CD4-positive, alpha-beta memory T cell (primary cell): ENCODE measurements at places on chromosomes 7 and 10.

- no peak for DNase-seq
These were observed 15.5 kb downstream of the AMPH start for GRCh38 chr7:38615665-38616064.

DNA sequence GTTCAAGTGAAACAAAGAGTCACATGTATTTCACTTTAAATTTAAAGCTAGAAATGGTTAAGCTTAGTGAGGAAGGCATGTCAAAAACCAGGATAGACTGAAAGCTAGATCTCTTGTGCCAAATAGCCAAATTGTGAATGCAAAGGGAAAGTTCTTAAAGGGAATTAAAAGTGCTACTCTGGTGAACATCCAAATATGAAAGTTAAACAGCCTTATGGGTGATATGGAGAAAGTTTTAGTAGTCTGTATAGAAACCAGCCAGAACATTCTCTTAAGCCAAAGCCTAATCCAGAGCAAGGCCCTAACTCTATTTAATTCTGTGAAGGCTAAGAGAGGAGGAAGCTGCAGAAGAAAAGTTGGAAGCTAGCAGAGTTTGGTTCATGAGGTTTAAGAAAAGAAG is 47.1 kb downstream of the MXI1 start:
- no peak for DNase-seq

DNA sequence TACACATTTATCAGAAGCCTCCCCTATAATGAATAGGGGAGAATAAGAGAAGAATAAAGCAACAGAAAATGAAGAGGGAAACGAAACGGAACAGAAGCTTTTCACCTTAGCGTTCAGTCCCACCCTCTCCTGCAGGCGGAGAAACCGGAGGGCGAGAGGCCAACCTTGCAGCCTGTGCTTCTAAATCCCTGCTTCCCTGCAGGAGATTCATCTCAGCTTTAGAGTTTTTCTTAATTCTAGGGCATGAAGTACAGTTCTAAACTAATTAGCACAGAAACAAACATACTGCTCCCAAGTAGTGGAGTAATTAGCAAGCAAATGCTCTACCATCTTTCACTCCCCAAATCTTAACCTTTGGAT is 107.2 kb downstream of the CUBN start:
- no peak for DNase-seq

- DNase-seq = no peak
These were observed 8.3 kb downstream of the C10orf62 start for GRCh38 chr10:97597778-97598177.

DNA sequence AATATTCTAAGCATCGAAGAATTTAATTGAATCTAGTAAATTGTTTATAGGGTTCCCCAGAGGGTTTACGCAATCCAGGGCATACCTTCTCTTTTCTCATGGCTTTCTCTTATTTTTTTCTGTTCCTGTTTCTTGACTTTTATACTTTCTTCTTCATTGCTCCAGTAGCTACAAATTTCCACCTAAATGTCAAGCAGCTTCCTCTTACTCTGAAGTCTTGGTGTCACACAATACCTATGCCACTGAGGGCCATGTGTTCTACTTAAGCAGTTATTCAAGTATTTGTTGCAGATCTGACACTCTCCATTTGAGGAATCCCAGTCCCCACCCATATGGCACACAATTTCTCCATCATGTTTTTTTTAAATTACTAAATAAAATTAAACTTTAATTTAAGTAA is 343.1 kb upstream of the MBL2 start:
- no peak for DNase-seq

DNA sequence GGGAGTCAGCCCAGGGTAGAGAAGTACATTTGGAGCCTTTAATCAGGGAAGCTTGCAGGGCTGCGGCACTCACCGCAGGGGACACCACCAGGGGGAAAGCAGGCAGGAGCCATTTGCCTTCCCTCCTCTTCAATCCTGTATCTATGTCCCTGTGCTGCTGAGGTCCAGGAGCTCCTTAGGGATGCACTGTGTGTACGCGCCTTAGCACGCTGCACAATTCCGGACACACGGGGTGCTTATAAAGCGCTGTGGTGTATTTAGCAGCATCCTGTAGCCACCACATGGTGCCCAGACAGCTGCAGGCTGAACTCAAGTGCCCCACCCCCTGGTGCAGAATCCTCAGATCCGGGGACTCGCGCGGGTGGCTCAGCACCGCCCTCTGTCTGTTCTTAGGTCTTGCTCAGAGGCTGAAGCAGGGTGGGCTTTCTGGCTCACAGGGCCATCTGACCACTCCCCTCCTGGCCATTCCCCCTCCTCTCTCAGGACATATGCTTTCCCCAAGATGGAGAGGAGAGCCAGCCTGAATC is 421.4 kb downstream of the SDK1 start:
- no peak for DNase-seq

GRCh38 chr7:20651960-20652544 is 36.6 kb downstream of the ABCB5 start:
- DNase-seq = no peak

DNA sequence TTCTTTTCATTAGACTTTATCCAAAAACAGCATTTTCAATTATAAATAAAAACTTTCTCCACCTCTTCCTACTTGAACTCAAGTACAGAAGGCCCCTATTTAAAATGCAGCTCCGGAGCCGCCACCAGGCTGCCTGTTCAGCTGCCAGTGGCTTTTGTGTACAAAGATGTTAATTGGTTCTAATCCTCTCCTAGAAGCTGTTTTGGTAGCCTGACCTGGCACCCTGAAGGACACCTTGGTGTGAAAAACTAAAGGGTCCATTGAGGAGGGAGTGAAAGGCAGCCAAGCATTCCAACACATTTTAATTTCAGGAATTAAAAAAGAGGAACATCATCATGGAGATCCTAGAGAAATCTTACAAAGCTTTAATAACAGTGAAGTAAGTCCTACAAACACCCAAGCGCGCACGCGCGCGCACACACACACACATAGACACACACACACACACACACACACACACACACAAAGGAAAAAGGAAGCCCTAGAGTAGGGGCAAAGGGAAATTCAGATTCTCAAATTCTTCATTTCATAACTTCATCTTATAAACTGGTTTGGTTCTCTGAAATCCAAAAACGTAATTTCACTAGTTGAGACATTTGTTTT is 41.4 kb downstream of the VAX1 start:
- no peak for DNase-seq

- DNase-seq = no peak
These were observed 804.2 kb downstream of the ANKRD7 start for GRCh38 chr7:119028736-119029135.

- no peak for DNase-seq
These were observed 20.1 kb upstream of the TLX1 start for GRCh38 chr10:101110856-101111523.

GRCh38 chr10:22479419-22479818 is 134.1 kb downstream of the SPAG6 start:
- no peak for DNase-seq

DNA sequence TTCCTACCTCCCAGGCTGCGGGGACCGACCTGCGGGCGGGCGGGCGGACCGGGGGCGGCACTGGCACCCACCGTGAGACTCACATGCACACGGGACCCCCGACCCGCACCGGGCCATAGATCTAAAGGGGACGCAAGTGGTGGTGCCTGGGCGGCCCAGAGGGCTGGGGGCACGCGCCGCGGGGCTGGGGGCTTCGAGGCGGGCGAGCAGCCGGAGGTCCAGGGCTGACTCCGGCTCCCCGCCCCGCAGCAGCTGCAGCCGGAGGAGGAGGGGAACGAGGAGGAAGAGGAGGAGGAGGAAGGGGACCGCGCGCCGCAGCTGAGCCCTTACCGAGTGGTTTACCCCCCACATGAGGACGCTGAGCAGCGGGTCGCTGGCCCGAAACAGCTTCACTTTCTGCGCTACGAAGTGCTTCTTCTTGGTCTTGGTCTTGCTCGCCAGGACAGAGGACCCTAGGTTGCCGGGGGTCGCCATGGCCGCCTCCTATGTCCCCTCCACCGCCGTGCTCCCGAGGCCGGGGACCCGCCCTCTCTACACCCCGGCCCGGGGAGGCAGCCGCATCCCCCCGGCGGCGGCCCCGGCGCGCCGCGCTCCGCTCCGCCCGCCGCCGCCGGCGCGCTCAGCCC is 412 bp downstream of the PIP4K2A start:
- no peak for DNase-seq

GRCh38 chr10:129848696-129849451 is 115.2 kb downstream of the EBF3 start:
- DNase-seq = no peak

DNA sequence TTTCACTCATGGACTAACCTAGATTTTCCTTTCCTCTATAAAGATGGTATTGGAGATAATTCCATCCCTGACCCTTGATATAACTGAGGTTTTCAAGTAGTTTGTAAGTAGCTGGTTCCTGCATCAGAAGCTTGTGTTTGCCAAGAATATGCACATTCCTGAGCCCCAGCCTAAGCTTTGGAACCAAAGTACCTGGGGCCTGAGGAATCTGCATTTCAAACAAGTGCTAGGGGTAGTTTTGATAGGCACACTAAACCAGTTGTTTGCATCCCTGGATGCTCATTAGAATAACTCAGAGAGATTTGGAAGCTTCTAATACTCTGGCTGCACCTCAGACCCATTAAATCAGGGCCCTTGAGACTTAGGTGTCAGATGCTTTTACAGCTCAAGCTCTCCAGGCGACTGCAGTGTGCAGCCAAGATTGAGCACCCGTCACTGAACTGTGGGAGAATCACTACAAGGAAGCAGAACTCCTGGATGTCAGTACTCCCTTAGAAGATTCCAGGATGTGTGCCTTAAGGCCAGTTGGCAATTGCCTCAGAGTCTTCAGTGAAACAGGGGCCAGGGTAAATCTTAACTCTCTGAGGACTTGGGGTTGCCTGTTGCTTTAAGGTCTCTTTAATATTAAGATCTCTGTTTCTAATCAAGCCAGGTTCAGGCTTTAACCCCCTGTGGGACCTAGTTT is 565.0 kb downstream of the REEP3 start:
- DNase-seq = no peak

DNA sequence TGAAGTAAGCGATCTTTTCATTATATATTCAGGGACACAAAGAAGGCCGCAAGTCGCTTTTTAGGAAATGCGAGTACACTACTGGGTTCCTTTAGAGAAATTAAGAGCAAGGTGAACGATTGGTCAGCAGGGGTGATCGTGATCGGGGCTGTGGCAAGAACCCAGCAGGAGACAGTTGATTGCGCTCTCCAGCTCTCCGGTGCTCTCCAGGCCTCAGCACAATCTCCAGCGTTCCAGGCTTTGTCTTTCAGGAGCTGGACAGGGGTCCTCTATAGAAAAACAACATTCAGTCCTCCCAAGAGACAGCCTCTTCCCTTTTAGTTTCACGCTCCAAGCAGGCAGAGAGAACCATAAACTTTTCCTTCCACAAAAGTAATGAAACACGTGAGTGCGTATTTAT is 170.5 kb upstream of the KLF6 start:
- no peak for DNase-seq

GRCh38 chr7:134943785-134944400 is 42.4 kb upstream of the AGBL3 start:
- no peak for DNase-seq

DNA sequence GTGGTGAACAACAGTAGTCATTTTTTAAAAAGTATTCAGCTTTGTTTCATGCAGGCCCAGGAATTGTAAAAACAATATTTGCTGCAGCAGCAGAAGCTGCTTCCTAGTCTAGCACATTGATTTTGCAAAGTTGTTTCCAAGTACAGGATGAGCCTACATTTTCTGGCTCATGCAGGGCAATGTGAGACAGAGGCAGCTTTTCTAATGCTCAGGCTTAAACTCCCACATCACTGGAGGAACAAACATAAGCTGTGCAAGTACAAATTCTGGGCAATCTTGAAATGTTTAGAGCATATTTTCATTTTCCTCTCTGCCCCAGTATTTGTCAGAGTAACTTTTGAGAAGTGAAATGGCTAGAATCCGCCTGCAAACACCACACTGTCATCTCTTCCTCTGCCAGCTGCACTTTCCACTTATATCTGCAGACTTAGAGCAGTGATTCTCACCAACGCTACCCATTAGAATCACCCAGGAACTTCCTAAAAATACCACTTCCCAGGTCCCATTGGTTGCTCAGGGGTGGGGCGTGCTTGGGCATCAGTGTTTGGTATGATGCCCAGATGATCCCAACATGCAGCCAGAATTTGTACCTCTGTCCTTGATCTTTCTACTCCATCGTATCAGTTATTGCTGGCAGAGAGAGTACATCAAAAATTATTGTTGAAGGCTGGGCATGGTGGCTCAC is 304.1 kb upstream of the LRGUK start:
- no peak for DNase-seq
